ENCODE measurements at places on chromosomes 16 and 17.

DNA sequence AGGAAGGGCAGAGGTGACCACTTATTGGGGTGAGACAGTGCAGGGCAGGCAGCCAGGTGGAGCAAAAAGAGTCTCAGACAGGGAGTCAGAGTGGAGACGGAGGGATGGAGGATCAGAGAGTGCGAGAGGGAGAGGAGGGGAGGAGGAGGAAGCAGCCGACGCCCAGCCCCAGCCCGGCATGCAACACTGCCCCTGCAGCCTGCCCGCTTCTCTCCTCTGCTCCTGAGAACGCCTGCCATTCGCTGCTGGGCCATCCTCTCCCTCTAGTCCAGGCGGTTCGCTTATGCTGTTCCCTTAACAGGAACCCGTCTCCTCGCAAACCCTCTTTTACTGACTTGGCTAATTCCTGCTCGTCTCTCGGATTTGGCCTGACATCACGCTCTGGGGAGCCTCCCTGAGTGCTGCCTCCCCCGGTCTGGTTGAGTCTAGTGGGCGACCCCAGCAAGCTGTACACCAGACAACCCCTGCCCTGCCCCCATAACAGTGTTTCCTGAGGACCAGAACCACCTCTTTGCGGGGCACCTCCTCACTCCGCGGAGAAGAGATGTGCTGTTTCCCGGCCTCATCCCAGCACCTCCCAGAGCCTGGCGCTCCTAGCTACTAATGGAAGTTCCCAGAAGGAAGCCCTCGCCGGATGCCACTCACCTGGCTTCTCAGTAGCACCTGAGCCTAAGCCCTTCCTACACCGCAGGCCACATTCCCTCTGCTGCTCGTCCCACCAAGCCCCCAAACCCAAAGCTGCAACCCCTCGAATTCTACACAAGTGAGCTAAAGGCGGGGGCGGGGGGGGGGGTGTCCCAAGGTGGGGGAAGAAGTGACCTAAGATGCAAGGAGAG, 61.2 kb upstream of the CCL1 start:
- DNase-seq = no peak
- no peaks in the 10 kb centered on the region for H3K36me3 ChIP-seq
- H3K27ac ChIP-seq = no peak overlapping the region

DNA sequence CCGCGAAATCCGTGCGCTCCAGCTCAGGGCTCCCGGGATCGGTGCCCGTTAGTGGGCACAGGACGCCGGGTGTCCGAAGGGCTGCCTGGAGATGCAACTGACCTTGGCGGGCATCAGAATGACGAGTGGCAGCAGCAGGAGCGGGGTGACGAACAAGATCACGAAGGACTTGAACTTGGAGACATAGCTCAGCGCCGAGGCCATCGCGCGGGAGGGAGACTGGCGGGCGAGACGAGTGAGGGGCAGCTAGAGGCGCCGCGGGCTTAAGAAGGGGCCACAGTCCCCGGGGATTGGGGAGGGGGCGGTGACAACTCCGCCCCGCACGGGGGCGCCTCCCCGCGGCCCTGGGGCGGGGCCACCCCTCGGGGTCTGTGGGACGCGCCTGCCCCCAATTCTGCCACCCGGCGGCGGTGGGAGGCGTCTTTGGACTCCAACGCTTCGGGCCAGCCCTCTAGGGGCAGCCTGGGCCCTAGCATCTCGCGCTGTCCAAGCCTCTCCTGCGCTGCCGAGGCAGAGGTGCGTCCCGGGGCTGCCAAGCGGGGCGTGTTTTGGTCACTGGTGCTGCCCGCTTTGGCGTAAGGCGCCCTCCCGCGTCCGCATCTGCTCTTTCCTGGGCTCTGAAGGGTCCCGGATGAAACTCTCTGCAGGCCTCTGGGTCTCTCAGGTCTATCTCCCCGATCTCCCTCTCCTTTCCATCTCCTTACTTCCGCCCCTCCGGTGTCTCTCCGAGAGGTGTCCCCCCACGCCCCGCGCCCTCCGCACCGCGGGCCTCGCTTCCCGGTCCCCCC, at the start of gene SLC13A5:
SLC13A5 (minus strand) TSS at position 240 of the 788 bp plus-strand sequence; CDS start at position 204, 36 bp downstream.
- peak within 1 kb of the TSS; percentile 29 for H3K4me3 ChIP-seq
- H3K27ac ChIP-seq = no peak within 1 kb of the TSS
- no peaks in the 10 kb centered on the region for H3K36me3 ChIP-seq
- peaks cover 10% of the 10 kb centered on the region for H3K4me1 ChIP-seq

- H3K27ac ChIP-seq = peak overlapping the region; percentile 13
- DNase-seq = no peak
- no peak overlapping the region for H3K4me3 ChIP-seq
- H3K27me3 ChIP-seq = no peaks in the 10 kb centered on the region
Observed at GRCh38 chr17:57625511-57625910, 119.6 kb downstream of the CCDC182 start.

- H3K4me3 ChIP-seq = no peak overlapping the region
- no peak for DNase-seq
- H3K36me3 ChIP-seq = peaks cover 21% of the 10 kb centered on the region
- no peaks in the 10 kb centered on the region for H3K27me3 ChIP-seq
Observed at GRCh38 chr17:35676441-35676840, 55.0 kb upstream of the RASL10B start.

- no peak for DNase-seq
- H3K27ac ChIP-seq = peak overlapping the region; percentile 97
- H3K4me1 ChIP-seq = peaks cover 28% of the 10 kb centered on the region
- no peaks in the 10 kb centered on the region for H3K27me3 ChIP-seq
- H3K4me3 ChIP-seq = peak overlapping the region; percentile 97
Observed at GRCh38 chr16:11852092-11852809, 909 bp upstream of the RSL1D1 start.

GRCh38 chr16:57742543-57742942, 7.0 kb downstream of the KATNB1 start:
- H3K4me1 ChIP-seq = peaks cover 3% of the 10 kb centered on the region
- H3K36me3 ChIP-seq = peaks cover 2% of the 10 kb centered on the region
- no peak overlapping the region for H3K27ac ChIP-seq
- no peaks in the 10 kb centered on the region for H3K27me3 ChIP-seq
- no peak overlapping the region for H3K4me3 ChIP-seq

DNA sequence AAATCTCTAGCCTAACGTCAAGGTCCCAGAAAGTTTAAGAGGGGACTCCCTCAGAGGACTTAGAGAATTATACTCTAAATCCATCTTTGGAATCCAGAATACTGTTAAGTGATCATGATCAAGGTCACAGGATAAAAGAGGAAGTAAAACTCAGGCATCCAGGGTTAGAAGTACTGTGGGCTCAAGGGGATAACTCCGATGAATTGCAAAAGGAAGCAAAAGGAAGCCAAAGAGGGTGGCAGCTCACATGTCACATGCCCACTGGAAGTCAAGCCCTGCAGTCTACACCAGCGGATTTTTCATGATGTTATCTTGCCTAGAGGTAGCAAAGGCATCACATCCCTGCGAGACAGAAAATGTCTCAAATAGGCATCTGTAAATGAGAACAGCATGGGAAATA, 3.8 kb downstream of the ZNF821 start:
- H3K27ac ChIP-seq = no peak overlapping the region
- H3K4me1 ChIP-seq = peaks cover 38% of the 10 kb centered on the region
- H3K27me3 ChIP-seq = peaks cover 7% of the 10 kb centered on the region
- no peak for DNase-seq

All from activated naive CD8-positive, alpha-beta T cell treated with anti-CD3 and anti-CD28 coated beads, Interleukin-2, amount 10 ng/mL, durations not matched to agents 7 days and 5 days (primary cell).